ENCODE measurements at places on chromosomes 13 and 19. TPM values are rescaled to one million over a fixed set of nuclear protein-coding genes. Genes with fewer than 3 reads are reported as not detected.

DNA sequence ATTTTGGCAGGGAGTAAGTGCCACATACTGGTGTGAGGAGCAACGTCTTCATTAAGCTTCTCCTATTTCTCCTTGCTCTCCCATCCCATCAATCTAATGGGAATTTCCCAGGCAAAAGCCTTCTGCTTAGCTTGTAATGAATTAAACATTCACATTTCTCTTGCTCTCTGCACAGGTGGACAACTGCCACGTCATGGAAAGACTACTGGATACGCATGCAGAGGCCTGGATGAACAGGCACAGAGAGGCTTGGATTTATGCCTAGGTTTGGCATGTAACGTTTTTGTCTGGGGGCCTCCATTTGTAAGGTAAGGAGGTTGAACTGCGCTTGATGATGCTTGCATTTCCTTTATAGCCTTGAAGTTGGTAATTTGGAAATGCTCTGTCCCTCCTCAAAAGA is 374.8 kb downstream of the KLF12 start:
- DNase-seq, result no peak

DNA sequence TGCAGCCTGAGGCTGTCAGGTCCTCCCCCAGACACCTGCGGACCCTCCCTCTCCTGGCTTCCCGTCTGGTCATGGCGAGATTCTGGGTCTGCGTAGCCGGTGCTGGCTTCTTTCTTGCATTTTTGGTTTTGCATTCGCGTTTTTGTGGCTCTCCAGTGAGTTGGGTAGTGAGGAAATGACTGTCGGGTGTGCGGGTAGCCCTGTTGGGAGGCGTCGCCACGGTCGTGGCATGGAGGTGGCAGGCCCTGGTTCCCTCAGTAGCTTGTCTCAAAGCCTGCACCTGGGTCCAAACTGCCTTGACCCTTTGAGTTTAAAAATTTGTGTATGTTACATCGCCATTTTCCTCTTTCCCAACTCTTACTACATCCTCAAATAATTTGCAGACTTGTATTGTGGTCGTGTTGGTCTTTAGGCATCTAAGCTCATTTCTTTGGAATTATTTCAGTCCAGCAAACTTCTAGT is 344 bp downstream of the NHLRC3 start:
- no peak for DNase-seq

GRCh38 chr13:91017031-91017668 is 330.3 kb upstream of the MIR17HG start:
- DNase-seq, result no peak

GRCh38 chr19:16170134-16170533 is 3.2 kb downstream of the CIB3 start:
- DNase-seq, result no peak

DNA sequence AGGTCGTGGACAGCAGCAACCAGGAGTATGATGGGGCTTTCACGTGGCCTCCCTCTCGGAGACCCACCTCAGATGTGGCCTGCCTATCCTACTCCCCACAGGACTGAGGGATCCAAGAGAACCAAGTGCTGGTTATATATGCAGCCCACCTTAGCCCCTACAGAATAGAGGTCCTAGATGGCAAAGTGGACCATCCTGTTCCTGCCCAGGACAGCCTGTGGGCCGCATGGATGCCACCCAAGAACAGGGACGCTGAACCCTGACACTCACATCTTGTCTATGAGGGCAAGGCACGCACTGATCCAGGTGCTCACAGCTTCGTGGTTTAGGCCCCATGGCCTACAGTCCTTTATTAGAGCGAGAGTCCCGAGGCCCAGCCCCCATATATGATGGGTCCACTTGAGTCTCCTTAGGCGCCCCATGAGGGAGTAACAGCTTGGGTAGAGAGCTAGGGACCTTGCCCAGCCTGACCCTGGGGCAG is 1.5 kb upstream of the SLC27A5 start:
- DNase-seq, result no peak

DNA sequence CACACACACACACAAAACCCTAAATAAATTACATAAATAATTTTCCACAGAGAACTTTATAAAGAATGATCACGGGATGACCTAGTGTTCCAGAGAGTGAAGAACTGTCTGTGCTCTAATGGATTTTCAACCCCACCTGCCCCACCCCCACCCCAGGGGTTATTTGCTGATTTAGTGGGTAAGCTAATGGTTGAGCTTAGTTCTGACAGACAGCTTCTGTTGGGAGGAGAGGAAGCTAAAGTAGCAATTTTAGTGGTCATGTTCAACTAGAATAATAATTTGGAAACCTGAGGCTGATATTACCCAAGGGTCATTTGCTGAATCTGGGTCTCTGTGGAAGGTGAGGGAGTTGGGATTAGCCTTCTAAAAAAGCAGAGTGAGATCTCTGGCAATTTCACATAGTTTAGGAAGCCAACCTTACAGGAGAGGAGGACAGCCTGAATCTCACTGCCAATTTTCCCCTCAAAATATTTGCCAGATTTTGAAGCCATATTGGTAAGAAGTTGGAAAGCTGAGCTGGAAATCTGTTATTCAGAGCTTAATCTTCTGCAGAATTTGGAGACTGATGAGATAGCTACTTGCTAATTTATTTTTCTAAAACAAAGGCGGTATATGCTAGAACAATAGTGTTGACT is 68.7 kb downstream of the POSTN start:
- no peak for DNase-seq

GRCh38 chr19:43697295-43697694 is 18.6 kb upstream of the IRGC start:
- DNase-seq, result no peak

- DNase-seq, result no peak
These were observed 46.2 kb downstream of the ACTN4 start for GRCh38 chr19:38693380-38694223.

- no peak for DNase-seq
These were observed 114.8 kb downstream of the LRCH1 start for GRCh38 chr13:46667687-46668281.

- DNase-seq, result no peak
These were observed 462.2 kb downstream of the TSHZ3 start for GRCh38 chr19:30887042-30887441.

DNA sequence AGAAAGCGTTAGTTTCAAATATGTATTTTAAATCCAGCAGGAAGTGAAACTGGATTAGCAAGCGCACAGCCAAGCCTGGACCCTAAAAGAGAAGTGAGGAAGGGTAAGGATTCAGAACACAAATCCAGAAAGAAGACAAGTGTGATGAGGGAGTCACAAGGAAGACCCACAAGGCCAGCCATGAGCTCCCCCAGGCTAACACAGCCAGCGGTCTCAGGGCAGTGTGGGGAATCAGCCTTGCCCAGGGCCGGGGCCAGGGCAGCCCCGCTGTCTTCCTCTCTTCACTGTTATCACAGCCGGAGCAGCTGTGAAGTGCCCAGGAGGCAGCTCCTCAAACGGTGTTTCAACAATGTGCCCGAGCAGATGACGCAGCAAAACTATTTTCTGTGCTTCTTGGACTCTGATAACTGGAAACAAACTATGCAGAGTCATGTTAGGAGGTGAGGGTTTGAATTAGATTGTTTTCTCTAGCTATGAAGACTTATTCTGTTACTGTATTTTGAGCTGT is 12.2 kb upstream of the CDC16 start:
- DNase-seq, result no peak

DNA sequence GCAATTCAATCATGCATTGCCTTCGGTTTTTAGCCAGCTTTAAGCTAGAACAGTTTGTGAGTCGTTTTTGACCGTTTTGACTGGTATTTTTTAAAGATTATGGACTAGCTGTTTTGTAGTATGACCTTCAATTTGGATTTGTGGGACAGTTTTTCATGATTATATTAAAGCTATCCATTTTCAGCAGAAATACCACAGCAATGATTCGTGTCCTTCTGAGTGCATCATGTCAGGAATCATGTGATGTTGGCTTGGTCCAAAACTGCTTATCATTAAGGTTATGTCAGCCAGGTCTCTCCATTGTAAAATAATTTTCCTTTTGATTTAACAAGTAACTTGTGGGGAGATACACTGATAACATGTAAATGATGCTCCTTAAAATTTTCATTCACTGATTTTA is 229.0 kb downstream of the POSTN start:
- no peak for DNase-seq

DNA sequence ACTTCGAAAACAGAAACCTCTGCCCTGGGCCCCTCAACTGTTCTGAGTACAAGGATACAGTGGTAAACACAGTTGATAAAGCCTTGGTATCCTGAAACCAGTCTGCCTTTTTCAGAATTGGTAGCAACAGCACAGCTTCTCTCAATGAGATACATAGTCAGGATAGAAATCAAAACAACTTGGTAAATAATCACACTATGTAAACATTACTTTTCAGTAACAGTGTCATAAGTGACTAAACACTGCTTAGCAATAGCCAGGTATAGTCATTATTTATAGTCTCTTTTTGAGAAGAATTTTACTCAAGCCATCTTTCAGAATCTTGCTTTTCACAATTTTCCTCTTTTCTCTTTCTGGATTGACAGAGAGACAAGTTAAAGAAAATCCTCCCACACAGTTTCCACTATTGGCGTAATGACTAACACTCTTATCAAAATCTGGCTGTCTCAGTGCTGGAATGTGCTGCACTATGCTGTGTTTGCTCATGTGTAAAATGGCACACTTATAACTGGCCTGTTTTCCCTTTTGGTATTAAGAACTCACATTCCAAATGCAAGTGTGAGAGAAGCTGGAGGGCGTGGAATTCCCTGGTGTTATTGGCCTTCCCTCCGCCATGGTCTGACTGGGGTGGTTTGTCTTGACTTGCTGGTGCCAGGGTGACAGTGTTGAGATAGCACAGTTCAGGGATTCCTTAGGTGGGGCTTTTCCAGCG is 368.8 kb downstream of the TDRD3 start:
- no peak for DNase-seq

DNA sequence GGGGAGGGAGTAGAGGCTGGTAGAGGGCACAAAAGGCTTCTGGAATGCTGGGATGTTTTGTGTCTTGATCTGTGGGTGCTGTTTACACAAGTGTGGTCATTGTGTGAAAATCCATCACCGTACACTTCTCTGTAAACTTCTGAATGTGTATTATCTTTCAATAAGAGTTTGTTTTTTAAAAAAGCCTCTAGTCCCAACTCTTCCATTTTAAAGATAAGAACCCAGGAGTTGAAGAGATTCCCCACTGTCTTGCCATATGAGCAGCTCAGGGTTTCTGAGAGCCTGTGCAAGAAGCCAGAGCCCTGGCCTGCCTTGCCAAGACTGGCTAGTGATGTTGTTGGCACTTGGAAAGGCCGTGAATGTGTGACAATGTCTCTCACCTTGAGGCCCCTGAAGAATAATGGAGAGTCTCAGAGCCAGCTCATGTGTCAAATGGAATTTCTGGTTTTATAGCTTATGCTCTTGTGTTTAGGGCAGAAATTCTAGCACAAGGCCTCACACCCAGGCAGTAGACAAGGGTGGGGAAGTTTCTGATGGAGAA is 57.5 kb upstream of the NPAS1 start:
- no peak for DNase-seq

DNA sequence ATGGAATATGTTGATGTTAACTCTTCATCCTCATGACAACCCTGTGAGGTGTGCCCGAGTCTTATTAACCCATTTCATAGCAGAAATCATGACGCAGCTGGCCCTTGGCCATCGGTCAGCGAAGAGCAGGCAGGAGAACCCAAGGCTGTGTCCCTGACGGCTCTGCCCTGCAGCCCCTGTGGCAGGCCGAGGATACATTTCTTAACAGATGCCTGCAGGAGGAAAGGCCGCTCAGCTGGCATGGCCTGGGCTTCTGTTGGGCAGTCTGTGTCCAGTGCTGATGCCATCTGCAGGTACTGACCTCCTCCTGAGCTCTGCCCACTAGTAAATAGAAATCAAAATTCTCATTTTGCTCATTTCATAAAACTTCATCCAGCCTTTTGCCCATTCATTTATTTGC is 35.4 kb upstream of the MCF2L start:
- no peak for DNase-seq

- no peak for DNase-seq
These were observed 80.4 kb downstream of the MIPEP start for GRCh38 chr13:23808803-23809202.

DNA sequence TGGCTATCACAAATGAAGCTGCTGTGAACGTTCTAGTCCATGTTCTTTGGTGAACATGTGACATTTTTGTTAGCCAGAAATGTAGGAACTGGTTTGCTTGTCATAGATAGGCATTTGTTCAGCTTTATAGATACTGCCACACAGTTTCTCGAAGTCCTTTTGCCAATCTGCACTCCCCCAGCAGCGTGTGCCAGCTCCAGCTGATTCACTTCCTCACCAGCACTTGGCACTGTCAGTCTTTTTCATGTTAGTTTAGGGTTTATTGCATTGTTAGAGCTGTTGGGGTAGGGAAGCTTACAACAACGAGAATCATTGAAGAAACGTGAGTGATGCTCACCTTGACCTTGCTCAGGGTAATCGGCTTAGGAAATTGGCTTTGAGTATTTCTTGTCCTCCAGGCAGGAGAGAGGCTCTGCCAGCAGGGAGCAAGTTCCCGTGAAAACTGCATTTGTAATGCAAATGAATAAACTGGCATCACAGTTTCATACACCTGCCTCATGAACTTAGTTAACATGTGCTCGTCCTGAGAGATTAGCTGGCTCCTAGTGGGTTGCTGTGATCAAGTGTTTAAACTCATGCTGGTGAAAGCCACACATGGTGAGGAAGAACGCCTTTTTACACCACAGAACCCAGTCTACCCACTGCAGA is 83.9 kb downstream of the ING1 start:
- no peak for DNase-seq

DNA sequence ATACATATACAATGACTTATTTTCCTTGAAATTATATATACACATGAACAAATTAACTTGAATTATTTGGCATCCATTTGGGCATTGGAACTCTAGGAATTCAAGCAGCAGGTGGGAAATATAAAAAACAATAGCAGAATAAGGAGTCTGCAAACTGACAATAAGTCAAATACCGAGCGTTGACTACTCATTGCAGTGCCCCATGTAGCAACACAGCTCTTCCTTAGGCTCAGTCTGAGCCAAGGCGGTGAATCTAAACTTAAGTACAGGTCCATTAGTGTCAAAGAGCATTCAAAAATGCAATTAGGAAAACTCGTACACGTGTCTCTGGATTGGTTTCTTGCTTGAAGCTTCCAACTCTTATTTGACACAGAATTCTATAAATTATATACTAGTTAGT is 462.5 kb upstream of the KLF12 start:
- no peak for DNase-seq

DNA sequence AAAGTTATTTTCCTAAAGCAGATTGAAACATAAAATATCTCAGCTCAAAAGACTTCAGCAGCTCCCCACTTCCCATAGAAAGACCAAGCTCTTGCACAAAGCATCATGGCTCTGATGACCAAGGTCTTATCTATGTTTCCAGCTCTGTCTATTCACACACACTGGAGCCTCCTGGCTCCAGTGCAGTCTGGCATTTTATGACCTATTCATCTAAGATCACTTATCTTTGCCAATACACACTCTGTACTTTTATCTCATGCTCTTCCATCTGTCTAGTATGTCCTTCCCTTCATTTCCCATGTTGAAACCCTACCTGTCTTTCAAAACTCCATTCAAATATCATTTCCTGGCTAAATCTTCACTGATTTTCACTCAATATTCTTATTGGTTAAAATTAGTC is 74.4 kb downstream of the FGF9 start:
- DNase-seq, result no peak

The LRRC8E gene
- total RNA-seq, result 0.44 TPM

The PNMA8A gene
- total RNA-seq, result 8.4 TPM

The KRTDAP gene
- not detected for total RNA-seq

The TEX29 gene
- not detected for total RNA-seq

The OLFM4 gene
- 0.55 TPM for total RNA-seq

The GTF3A gene
- total RNA-seq, result 176 TPM

The OVOL3 gene
- total RNA-seq, result not detected

The ATP1A3 gene
- total RNA-seq, result 375 TPM

The GPC6 gene
- total RNA-seq, result 1.8 TPM

The CEACAM6 gene
- 0.11 TPM for total RNA-seq
